ENCODE measurements at places on chromosomes 1 and 21.

- DNase-seq, result no peak
These were observed 5.9 kb upstream of the INPP5B start for GRCh38 chr1:37952738-37953137.

GRCh38 chr1:100065969-100066227 lies 66.8 kb downstream of the SASS6 start:
- DNase-seq, result no peak

GRCh38 chr1:205936311-205936710 lies 6.9 kb downstream of the SLC26A9 start:
- DNase-seq, result no peak

DNA sequence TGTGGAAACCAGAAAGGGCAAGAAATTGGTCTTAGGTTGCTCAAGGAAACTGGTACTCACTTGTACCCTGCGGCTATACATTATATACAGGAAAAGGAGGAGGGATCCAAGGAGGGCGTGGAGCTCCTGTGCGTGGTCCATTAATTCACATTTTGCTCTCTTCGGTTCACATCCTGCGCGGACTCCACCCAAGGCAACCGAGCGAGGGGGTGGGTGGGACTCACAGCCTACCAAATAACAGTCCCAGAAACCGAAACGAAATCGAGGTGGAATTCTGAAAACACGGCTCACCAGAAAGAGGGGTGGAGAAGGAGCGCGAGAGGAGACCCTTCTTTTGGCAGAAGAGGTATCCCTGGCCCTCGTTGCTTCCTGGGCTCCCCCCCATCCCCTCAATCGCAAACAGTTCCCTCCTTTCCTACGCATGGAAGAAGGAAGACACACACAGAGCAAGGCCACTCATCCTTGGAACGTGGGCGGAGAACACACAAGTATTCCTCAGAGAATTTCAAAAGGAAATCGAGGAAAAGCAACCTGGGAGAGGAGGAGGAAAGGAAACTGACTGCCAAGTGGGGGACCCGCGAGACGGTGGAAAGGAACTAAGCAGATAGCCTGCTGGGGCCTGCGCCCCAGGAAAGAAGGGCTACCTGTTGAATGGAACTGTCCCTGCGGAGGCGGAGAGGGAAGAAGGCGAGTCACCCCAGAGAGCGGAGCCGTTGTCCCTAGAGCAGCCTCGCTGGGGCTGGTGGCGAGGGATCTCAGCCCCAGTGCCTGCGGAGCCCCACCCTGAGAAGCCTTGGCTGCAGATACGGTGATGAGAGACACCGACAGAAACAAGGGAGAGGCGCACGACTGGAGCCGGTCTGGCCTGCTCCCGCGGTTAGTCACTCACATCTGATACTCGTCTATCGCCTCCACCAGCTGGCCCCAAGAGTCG lies 705 bp downstream of the AIDA start:
- peak; percentile 74 for DNase-seq

DNA sequence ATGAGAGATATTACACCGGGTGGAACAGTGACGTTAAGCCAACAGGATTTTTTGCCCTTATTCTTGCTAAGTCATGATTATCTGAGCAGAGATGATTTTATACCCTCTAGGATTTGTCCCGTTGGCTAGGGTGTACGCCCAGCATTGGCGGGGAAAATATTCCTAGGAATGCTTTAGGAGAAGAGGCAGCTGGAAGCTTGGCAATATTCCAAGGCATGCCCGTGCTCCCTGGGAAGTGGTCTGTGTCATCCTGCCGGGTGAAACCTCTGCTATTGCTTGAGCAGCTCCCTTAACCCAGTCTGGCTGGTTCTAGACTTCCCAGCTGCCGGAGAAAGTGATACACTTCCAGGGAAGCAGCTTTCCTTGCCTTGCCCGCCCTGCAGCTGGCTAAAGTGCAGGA lies 16.2 kb downstream of the CHRNB2 start:
- no peak for DNase-seq

DNA sequence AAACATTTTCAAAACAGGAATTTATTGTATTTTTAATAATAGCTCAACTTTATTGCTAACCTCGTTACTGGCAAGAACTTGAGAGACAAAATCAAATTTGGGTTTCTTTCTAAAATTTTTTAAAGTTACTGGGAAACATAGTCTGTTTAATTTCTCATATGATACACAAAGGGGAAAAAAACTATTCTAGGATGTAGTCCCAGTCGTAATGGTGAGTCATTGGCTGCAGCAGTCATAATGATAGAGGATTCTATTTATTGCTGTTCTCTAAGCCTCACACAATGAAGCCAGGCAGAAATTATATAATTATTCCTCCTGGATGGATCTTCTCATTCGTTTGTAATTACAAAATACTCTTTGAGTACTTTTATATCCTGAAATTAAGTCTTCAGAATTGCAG lies 326.5 kb upstream of the SGIP1 start:
- no peak for DNase-seq

DNA sequence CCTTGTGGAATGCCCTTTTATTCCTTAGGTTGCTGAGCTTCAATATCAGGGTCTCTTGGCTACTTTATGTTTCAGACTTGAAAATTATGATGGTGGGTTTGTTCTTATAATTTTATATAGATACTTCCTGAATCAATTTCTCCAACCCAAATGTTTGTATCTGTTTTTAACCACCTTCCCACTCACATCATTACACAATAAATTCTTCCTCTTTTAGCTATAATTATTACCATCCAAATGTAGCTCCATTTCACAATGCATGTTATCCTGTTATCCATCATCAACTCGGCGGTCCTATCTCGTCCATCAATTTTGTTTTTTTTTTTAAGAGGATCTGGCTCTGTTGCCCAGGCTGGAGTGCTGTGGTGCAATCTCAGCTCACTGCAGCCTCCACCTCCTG lies 357.6 kb upstream of the ZP4 start:
- no peak for DNase-seq

GRCh38 chr1:105700723-105701122 lies 1355.8 kb upstream of the PRMT6 start:
- DNase-seq, result no peak

DNA sequence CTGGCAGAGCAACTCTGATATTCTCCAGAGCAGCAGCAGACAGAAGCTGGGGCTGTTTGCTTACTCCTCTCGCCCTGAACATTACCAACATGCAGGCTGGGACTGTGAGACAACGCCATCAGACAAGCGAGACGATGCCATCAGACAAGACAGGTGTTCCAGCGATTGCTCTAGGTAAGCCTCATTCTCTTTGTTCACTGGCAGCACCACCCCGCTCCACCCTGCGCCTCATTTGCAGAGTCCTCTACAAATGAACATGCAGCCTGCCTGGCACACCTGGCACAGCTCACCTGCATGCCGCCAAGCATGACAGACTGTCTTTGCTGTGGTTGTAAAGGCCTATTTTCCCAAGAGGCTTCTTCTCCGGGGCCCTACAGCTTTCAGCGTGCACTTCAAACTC lies 346.2 kb downstream of the SMYD3 start:
- no peak for DNase-seq

DNA sequence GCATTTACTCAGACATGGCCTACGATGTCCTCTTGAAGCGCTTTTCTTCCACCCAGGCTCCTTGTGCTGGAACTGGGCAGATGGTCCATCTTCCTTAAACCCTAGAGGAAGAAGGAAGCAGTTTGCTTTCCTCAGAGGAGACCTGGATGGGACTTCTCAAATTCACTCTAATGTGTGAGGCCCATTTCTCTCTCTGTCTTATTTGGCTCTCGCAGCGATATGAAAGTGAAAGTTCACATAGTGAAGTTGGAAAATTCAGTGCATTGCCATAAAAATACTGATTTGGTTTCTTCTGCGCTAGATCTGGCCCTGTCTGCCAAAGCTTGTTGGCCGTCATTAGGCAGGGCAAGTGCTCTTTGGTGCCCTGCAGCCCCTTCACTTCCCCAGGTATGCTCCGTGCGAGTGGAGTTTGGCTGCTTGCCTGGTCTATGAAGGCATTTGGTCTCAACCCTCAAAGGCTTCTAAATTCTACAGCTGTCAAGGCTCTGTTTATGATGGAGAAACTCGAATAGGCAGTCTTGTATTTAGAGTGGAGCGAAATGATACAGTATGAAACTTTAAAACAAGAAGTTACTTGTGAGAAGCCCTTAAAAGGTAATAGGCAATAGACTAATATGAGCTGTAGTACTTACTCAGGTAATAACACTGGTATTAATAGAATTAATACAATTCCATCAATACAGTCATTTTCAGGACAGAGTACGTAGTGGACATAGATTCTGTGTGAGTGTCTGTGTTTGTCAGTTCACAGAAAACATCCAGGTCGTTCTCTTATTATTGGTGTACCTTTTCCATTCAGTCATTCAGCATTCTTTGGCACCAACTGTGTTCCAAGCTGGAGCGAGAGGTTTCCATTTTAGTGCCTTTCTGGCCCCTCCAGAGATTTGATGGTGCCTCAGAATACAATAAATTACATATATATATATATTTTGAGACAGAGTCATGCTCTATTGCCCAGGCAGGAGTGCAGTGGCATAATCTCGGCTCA lies 20.5 kb downstream of the SZRD1 start:
- peak; percentile 33 for DNase-seq

GRCh38 chr1:245776694-245777332 lies 622.0 kb downstream of the KIF26B start:
- no peak for DNase-seq

DNA sequence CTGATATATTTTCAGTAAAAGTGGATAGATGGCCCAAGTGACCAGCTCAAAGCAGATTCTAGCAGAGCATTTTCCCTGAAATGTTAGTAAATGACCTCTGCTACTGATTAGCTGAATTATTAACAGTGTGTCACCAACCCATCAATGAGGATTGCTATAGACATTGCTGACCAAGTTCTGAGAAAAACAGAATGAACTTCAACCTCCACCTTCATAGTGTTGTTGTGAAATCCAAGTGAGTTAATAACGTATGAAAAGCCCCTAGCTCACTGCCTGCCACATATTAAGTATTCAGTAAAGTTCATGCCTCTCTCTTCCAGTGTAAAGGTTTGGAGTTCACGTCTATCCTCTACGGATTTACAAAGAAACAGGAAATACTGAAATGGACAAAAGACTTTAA lies 15.8 kb downstream of the PLPP3 start:
- no peak for DNase-seq

- no peak for DNase-seq
These were observed 26.5 kb downstream of the RERE start for GRCh38 chr1:8790987-8791386.

DNA sequence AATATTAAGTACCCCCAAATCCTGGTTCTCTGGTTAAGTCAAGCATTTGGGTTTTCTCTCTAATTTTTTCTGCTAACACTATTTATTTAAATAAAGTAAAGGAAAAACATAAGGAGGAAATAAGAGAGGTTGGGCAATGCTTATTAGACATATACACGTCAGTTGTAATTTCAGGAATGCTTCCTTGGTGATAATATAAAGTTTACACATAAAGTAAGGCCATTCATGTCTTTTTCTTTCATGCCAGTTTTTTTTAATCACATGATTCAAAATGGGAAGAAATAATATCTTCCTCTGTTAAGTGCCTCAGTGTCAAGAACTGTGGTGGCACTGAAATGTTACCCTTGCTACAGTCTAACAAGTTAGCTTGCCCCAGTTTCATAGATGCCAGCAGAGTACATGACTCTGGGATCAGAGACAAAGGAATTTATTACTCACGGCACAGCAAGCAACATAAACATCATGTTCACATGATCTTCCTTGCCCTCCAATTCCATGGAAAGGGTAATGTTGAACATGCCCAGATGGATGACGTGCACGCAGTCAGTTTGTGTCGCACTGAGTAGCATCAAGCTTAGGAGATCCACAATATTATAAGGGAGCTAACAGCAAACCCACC lies 184.9 kb downstream of the PLA2G4A start:
- DNase-seq, result no peak

DNA sequence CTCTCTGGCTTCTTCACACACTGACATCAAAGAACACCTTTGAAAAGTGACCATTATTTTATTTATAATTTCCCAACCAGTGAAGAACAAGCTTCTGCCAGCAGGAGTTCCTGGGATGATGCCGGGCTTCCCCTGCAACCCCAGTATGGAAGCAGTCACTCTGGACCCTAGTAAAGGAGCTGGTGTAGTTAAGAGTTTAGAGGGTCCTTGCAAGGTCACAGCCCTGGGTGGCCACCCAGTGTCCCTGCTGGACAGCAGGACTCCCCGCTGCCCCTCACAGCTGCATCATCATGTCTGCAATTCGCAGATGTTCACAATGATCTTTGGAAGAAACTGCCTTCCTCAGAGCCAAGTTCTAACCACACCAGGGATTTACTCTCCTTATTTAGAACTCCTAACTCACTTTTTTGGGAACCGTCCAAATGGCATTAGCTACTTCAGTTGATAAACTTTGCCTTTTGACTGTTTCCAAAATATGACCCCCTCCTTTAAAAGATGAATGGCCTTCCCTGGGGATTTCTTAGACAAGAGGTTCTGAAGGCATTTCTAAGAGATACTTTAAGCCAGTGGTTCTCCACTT lies 90.6 kb downstream of the HIVEP3 start:
- DNase-seq, result no peak

DNA sequence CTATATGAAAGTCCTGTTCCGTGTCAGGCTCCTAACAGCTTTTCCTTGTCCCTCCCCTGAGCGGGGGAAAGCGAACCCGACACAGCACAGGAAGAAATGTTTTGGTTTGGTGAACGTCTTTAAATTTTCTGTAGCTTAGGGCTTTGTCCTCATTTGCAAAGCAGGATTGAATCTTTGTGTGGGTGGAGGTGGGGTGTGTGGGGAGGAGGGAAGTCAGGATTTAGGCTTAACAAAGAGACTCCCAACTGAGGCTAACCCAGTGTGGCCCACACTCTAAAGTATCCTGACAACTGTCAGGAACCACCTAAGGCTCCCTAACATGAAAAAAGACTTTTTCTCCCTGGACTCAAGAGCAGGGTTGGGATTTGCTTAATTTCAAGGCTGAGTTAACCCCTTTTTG lies 376.2 kb upstream of the C1orf174 start:
- DNase-seq, result no peak
